ENCODE measurements at places on chromosomes 11 and 22. TPM values are rescaled to one million over a fixed set of nuclear protein-coding genes. Genes with fewer than 3 reads are reported as not detected.

The TUB gene
- total RNA-seq, result 73.3 TPM

The CHRM1 gene
- 0.89 TPM for total RNA-seq

The JAML gene
- 8.9 TPM for total RNA-seq

The KCNA4 gene
- 18.0 TPM for total RNA-seq

The OR52A1 gene
- total RNA-seq, result not detected

The GALNT18 gene
- 15.6 TPM for total RNA-seq

The MIOX gene
- not detected for total RNA-seq

The PIH1D2 gene
- 12.9 TPM for total RNA-seq

The CNGA4 gene
- total RNA-seq, result 0.20 TPM

The RAB3IL1 gene
- total RNA-seq, result 47.7 TPM
